ENCODE measurements at places on chromosomes 4 and X. TPM values are rescaled to one million over a fixed set of nuclear protein-coding genes. Genes with fewer than 3 reads are reported as not detected.

Gene NAP1L5
- 37.7 TPM for total RNA-seq

GRCh38 chr4:24775750-24776149, 19.6 kb upstream of the SOD3 start:
- DNase-seq, result no peak
- H3K27me3 ChIP-seq, result no peaks in the 10 kb centered on the region
- H3K4me1 ChIP-seq, result no peaks in the 10 kb centered on the region
- no peaks in the 10 kb centered on the region for H3K36me3 ChIP-seq
- no peak overlapping the region for H3K4me3 ChIP-seq
- H3K27ac ChIP-seq, result no peak overlapping the region

Gene PPP2R3B
- total RNA-seq, result 30.8 TPM

Gene FBXW7
- 129 TPM for total RNA-seq

DNA sequence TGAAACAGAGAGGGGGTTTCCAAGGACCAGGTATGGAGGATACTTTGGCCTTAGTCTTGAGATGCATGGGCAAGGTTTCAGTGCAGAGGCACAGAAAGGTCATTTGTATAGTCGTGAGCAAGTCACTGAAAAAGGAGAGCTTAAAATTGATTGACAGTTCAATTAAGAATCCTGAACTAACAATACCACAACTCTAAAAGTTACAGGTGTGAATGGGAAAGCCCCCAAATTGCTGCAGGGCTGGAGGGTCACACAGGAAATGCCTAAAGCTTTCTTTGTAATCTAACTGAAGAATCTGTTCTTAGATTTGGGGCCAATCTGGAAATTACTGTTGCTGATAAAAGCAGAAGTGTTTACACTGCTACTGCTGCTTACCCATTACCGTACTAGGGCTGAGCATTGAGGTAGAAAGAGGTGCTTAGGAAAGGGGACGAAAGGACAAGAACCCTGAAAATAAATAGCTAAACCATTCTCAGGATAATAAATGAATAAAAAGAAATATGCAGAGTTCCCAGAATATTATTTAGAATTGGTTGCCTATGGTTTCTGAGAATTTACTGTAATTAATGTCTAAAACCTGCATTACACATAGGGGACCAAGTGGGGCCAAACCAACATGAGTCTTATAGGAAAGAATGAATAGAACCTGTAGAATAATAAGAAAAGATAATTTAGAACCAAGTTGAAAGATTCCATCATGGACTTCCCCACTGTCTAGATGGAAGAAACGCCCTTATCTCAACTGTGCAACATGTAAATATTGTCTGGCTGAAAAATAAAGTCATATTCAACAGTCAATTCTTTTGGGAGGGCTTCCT, 91.9 kb upstream of the PPP1R2C start:
- H3K27ac ChIP-seq, result no peak overlapping the region
- H3K4me3 ChIP-seq, result no peak overlapping the region
- H3K4me1 ChIP-seq, result no peaks in the 10 kb centered on the region
- no peaks in the 10 kb centered on the region for H3K36me3 ChIP-seq
- DNase-seq, result no peak

GRCh38 chrX:21632027-21632426, 26.1 kb downstream of the KLHL34 start:
- no peaks in the 10 kb centered on the region for H3K36me3 ChIP-seq
- H3K27ac ChIP-seq, result no peak overlapping the region
- no peak for DNase-seq
- H3K27me3 ChIP-seq, result no peaks in the 10 kb centered on the region
- H3K4me1 ChIP-seq, result no peaks in the 10 kb centered on the region
- H3K4me3 ChIP-seq, result no peak overlapping the region

Gene CDS1
- 9.6 TPM for total RNA-seq

Measured in spinal cord (tissue), 10 donors.